AG04450 (cell line): ENCODE measurements at places on chromosomes 2 and 18.

GRCh38 chr2:143217512-143218115 is 88.4 kb downstream of the ARHGAP15 start:
- no peak for DNase-seq

DNA sequence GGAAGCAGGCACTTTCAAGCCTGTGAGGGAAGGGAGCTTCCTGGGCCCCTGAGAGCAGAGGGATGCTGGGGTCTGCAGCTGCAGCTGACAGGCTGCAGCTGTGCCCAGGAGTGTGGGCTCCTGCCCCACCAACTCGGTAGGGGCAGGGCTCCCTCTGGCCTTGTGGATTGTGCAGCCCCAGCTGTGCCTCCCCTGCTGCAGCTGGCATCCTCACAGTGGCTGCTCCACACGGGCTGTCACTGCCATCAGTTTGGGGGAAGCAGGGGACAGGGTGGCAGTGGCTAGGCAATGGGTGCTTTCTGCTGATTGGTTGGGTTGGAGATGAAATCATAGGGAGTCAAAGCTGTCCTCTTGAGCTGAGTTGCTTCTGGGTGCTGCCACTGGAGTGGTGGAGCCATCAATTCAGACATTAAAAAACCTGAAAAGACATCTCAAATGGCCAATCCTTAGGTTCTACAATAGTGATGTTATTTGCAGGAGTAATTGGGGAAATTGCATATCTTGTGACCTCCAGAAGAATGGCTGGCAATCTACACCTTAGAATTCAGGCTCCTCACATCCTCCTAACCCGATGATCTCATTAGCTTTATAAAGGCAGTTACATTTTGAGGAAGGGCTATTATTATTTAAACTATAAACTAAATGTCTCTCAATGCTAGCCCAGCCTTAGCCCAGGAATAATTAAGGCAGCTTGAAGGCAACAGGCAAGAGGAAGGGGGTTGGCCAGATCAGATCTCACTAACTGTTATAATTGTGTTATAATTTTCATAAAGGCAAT is 41.3 kb downstream of the FAM171B start:
- no peak for DNase-seq

DNA sequence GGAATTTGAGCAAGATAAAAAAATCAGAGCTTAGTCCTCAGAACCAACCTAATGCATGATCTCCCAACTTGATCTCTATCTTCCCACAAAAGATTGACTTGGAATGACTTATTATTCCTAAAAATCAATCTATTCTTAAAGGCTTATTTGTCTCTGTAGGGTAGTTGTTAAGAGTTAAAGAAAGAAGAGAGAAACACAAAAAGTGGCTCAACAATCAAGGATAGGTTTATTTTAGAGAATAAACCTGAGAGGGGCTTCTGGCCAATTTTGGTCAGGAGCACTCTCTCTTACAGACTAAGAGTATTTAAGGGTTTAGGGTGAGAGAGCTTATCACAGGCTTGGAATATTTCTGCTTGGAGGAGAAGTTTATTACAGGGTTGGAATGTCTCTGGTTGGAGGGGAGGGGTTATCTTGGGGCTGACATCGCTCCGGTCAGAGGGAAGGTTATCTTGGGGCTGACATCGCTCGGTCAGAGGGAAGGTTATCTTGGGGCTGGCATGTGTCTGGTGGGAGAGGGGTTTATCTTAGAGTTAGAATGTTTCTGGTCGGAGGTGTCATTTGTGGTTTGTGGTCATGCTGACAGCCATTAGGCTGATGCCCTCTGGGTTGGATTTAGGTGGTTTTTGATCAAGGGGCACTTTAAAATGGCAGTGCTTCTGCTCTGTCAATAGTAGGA is 2.4 kb upstream of the MFF start:
- DNase-seq = no peak

- no peak for DNase-seq
Observed at GRCh38 chr2:70685771-70686171, 82.2 kb downstream of the ADD2 start.

GRCh38 chr2:218389333-218390150 is 7.5 kb downstream of the SLC11A1 start:
- DNase-seq = no peak

DNA sequence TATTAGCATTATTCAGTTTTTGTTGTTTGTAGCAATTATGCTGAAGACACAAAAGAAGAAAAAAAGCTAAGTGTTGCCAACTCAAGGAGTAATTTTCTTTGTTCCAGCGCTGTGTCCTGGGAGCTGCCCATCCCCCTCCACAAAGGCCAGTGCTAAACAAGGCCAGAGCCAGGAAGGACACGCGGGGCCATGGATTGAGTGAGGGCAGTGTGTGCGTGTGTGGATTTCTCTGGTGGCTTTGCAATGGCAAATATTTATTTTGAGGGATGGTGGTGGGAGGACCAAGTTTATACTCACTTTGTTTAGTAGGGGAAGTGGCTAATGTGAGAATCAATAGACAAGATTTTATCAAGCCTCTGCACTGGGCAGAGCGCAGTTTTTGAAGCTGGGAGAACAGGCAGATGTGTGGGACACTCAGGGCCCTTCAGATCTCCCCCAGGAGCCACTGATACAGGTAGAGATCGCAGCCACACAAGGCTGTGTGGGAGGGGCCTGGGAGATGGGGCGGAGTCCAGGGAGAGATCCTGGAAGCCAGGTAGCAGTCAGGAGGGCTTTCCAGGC is 11.4 kb downstream of the AGAP1 start:
- DNase-seq = no peak

GRCh38 chr2:237720957-237721356 is 77.6 kb upstream of the RBM44 start:
- DNase-seq = no peak
